Stimulated activated CD4-positive, alpha-beta T cell treated with anti-CD3 and anti-CD28 coated beads, Interleukin-12 subunit alpha, Interleukin-12 subunit beta, amount 100 ng/mL, for 48 hours (primary cell): ENCODE measurements at places on chromosomes 2 and 18.

DNA sequence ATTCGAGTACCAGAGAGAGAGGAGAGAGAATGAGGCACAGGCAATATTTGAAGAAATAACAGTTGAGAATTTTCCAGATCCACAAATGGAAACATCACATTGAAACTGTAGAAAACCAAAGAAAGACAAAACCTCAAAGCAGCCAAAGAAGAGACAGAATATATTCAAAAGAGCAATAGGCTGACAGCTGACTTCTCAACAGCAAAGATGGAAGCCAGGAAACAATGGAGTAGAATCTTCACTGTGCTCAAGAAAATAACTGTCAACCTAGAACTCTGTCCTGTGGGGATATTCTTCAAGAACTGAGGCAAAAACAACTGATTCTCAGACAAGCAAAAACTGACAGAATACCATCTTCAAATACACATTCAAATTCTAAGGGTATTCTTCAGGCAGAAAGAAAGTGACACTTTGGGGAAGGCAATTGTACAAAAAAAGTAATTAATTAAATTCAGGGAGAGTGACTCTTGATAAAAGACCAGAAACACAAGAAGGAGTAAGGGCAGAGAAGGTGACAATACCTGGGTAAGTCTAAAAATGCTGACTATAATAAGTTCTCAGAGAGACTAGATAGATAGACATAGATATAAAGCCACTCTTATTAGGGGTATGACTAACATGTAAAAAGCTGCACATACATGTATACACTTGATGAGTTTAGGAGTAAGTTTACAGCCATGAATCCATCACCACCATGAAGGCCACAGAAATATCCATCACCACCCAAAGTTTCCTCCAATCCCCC, 25.6 kb downstream of the ANKMY1 start:
- no peak for DNase-seq

DNA sequence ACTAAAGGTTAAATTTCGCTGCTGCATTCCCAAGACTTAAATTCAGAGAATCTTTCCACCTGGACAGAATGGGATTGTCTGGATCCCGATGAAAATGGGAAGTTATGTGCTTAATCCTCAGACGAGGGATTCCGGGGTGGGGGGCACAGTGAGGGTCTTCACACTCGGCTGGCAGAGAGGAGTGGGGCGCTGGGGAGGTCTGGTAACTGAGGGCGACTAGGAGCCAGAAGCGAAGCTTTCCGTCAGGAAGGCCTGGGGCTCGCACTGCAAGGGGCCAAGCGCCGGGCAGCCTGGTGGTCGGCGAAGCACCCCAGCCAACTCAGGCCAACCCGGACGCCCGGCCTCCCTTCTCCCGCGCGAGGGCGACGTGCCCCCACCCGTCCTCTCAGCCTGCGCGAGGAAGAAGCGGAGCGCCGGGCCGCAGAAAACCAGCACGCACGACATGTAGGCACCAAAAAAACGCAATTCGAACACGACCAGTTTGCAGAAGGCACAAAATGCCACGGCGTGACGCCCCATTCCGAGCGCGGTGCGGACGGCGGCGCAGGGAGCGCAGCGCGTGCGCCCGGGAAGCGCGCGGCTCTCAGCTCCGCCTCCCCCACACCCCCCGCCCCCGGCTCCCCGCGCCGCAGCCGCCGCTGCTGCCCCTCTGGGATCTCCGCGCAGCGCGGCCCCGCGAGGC, 188.1 kb downstream of the ZEB2 start:
- no peak for DNase-seq

- DNase-seq = no peak
Measured at GRCh38 chr2:99573634-99574251, 83.9 kb upstream of the REV1 start.

DNA sequence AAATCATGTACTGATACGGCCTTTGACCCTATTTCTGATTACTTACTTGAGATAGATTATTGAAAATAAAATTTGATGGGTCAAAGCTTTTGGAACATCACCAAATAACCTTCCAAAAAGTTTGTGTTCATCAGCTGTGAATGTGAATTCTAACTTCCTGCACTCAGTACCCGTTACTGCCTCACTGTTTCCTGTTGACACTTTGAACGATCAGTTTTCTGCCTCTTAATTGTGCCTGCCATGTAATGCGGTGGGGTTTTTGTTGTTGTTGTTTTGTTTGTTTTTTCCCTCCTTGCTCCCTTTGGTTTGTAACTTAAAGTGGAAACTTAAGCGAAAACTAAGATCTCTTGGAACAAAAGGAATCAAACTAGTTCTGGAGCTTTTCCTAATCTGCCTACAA, 18.9 kb downstream of the ATG16L1 start:
- no peak for DNase-seq

DNA sequence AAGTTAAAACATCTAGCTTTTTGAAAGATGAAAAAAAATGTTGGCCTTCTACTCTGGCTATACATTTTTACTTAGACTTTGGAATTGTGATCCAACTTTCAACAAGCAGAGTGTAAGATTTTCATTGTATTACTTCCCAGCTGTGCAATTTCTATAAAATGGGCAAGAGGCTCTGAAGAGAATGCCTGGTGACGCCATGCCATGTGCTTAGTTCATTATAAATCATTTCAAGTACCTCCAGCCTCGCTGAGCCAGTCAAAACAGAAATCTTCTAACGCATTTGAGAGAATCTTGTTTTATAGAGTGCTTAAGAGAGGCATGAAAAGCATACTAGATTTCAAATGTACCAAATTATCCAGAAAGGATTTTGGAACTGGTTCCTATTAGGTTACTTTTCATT, 10.1 kb upstream of the STK17B start:
- no peak for DNase-seq

GRCh38 chr2:234368861-234369261, 128.0 kb downstream of the ARL4C start:
- DNase-seq = peak; percentile 11

DNA sequence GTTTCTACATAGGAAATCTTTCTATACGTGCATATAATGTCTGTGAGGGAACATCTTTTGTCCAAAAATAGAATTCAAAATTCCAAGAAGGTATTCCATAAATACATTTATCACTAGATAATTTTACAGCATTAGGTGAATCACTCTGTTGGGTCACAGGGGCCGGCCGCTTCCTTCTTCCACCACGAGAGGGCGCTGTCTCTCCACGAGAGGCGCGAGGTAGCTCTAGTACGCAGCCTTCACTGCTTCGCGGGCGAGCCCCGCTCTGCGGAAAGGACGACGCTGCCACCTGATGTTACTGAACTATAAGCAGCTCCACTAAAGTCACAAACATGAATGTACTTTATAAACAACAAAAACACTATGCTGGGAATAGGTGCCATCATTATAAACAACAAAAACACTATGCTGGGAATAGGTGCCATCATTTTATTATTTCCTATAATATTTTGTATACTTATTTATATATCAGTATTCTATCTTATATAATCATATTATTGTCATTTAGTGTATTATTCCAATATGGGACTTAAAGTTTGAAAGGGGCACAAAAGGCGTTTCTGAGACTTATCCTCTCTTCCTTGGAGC, 69.4 kb upstream of the REV1 start:
- DNase-seq = peak; percentile 79

GRCh38 chr2:149375801-149376361, 45.5 kb downstream of the LYPD6 start:
- no peak for DNase-seq

DNA sequence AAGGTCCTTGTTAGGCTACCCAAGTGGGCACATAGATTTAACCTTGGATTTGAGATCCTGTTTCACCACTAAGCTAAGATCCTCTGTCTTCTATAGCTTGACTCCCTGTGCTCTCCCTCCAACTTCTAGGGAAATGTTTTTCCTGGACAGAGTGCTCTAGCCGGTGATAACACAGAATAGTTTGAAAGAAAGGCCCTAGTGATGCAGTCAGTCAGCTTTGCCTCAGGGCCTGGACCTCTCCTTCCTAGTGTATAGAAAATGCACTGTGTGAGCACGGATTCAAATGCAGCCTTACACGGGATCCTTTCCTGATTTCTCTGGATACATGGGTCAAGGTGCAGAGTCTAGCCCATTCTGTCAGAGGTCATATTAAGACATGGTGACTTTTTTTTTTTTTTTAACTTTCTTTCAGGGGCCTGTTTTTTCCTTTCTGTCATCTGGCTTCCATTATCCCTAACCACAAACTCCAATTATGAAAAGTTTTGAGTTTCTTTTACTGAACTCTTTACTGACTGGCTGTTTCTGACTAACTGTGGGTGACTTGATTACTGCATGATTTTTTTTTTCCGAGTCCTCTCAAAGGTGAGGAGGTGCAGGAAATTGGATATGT, 122.6 kb downstream of the LRP1B start:
- no peak for DNase-seq

DNA sequence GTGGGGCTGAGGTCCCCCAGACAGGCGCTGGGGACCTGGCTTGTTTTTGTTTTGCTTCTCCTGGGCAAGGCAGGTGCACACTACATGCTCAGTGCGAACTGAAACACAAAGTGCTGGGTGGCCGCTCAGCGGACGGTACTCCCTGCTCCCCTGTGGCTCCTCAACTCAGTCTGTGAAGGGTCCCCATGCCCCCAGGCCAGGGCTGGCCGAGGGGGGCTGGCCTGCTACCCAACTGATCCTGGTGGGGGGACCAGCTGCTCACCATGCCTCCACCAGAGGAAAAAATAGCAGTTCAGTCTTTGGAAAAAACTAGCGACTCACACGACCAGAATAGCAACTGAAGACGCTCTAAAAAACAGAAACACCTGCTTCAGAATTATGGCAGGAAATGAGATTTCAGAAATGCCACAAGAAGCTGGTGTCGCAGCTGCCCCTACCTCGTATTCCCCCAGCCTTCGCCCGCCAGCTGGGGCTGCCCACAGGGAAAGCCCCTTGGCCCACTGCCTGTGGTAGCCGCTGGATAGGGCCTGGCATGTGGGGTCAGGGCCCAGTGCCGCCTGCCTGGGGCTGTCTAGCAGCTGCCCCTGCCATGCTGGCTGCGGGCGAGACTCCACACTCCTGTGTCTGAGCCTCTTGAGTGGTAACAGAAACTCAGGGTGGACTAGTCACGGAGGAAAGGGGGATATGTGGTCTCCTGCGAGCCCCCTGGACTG, 43.7 kb downstream of the MEX3C start:
- peak; percentile 24 for DNase-seq

DNA sequence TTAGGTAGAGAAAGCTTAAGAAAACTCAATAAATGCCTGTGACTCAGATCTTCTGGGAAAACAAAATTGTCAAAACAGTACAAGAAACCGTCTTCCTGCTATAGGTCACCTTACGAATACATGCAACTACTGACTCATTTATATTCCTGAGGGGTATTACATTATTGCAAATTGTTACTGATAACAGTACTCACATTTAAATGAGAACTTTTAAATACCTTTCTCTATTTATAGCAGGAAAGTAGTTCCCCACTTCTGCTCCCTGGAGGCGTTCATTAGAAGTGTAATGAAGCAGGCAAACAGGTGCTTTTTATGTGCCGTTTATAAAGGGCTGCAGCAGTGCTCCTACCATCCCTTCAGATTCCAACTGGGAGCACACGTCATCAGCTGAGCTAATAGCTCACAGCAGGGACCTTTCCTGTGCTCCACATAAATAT, 65.1 kb upstream of the RPRM start:
- no peak for DNase-seq

GRCh38 chr2:168105127-168105683, 142.2 kb downstream of the STK39 start:
- no peak for DNase-seq

- DNase-seq = no peak
Measured at GRCh38 chr2:34204560-34204959, 605.5 kb upstream of the FAM98A start.

GRCh38 chr2:187964746-187965145, 326.9 kb upstream of the GULP1 start:
- no peak for DNase-seq

- no peak for DNase-seq
Measured at GRCh38 chr2:220143336-220143735, 515.9 kb downstream of the SLC4A3 start.

DNA sequence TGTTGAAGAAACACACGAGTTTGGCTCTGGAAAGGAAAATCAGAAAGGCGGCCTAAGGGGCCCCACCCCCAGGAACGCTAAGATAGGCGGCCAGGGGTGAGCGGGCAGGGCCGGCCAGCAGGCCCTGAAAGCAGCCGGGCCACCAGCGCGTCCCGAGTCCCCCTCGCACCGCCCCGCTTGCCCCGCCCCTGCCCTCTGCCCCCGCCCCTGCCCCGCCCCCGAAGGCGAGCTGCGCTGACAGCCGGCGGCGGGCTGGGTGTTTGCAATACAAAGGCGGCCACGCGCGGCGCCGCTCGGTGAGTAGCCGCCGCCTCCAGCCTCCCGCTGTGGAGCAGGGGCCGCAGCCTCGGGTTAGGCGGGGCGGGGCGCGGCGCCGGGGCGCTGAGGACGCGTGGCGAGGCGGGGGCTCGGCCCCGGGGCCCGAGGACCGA, at the start of gene LPIN1:
LPIN1 (plus strand) TSS at position 257 of the 431 bp plus-strand sequence. CDS start 18,910 bp downstream, outside the sequence.
- peak; percentile 86 for DNase-seq

DNA sequence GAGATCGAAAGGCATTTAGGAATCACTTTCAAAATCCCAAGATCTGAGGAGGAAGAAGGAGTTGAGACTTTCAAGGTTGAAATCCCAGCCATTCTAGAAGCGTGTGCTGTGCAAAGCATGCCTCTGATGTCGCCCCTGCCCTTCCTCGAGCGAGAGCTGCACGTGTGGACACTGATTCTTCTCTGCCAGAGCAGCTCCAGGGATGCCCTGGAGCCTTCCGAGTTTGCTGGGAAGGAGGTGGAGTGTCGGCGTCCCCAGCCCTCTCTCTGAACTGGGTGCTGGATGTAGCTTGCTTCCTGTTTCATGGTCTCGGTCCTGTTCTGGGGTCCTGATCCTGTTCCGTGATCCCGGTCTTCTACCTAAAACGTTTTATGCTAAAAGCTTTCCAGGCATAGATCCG, 76.1 kb downstream of the TWIST2 start:
- DNase-seq = no peak

DNA sequence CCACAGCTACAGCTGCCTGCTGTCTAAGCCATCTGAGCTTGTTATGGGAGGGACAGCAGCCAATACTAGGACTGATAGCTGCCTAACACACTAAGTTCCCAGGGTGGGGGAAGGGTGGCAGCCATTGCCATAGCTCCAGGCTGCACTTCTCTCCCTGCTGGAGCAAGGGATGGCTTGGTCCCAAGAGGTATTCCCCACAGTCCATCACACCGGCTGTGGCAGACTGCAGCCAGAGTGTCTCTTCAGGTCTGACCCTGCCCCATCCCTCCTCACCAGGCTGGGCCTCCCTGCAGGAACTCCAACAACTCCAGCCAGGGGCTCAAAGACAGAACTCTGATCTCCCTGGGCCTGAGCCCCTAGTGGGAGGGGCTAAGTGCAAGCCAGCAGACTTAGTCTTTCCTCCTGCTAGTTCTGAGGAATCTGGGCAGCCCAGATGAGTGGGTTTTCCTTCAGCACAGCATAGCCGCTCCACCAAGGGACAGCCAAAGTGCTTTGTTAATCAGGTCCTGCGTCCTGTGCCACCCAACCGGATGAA, 632.1 kb downstream of the SOCS6 start:
- DNase-seq = no peak

GRCh38 chr2:10935953-10936942, 24.5 kb downstream of the KCNF1 start:
- no peak for DNase-seq
